ENCODE measurements at places on chromosomes 4 and X.

DNA sequence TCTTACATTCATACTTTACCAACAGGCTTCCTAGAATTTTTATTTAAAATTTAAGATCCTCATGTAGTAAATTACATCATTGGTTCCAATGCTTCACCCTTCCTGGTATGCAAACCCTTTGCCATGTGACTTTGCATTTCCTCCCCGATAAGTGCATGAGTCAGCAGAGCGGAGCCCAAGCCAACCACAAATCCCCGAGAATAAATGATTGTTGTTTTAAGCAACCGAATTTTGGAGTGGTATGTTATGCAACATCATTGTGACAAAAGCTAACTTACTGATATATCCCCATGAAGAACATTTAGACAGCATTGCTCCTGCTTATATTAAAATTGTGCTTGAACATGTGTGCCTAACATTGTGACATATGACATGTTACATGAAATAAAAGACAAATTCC is 199.4 kb upstream of the DDX53 start:
- DNase-seq = no peak

GRCh38 chrX:106973433-106974149 is 26.4 kb downstream of the MORC4 start:
- DNase-seq = no peak

DNA sequence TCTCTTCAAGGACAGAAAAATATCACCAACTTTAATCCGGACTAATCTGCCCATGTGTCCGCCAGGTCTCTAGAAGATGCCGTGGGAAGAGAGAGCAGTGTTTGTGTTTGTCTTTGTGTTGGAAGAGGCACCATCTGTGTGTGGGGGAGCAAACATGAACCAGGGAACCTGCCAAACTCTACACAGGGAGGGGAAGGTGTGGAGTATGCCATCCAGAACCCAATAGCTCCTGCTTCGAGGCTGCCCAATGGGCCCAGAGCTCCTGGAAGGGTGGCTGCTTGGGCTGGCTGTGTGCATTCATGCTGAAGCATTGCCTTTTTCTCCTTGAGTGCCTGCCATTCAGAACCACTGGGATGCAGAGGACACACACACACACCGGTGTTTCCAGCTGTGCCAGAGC is 536.2 kb downstream of the MID1IP1 start:
- DNase-seq = no peak

DNA sequence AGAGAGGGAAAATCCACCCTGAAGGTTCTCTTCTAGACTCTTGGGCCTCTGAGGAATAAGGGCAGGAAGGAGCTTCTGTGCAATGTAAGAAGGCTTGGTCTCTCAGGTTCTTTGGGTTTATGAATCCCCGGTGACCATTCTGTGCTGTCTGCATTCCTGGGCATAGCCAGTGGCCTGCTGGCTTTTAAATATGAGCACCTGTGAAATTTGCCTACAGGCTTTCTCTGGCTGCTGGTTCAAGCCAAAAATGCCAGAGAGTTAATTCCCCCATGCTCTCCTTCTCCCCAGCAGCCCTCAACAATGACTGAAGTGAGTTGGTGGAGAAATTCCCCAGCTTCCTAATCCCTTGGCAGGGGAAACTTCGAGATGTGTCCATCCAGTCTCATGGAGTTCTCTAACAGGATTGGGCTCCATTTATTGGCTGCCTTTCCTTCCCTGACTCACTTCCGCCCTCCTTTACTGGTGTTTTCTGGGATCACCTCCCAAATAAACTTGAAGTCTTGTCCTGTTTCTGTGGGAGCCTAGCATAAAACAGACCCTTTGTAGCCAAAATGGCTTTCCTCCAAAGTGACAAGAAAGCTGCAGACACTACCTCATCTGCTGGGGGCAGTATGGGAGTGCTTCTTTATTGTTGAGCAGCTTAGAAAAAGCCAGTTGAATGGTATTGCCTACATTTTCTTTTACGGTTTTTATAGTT is 179.4 kb upstream of the CASK start:
- DNase-seq = no peak

- DNase-seq = no peak
These were observed 173.3 kb downstream of the FBXO8 start for GRCh38 chr4:174110180-174110579.

DNA sequence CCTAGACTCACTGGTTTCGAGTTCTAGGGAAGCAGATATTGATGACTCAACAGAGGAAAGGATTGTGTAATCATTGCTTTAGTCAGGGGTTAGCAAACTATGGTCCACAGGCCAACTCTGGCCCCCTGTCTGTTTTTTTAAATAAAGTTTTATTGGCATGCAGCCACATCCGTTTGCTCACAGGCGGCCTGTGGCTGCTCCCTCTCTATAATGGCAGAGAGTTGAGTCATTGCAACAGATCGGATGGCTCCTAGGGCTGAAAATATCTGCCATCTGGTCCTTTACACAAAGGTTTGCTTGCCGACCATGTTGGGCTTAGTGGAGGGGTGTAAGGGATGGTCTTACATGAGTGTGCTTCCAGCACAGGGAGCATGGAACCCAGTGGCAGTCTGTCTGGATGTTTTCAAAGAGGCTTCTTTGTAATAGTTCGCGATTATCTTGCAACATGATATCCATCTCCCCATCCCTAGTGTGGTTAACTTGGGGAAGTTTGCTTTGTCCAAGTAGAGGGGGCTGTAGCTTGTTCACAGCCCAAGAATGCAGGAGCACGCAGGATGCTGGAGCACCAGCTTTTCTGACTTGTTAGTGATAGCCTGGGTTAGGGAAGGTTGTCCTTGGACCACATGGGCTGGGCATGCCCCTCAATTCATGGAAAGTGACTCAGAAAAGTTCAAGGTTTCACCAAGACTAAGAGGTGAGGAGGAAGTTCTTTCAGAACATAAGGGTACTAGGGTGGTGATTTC is 59.3 kb upstream of the CLDN34 start:
- DNase-seq = no peak

- DNase-seq = peak; percentile 46
These were observed 2.3 kb downstream of the IRF2 start for GRCh38 chr4:184471881-184472613.
